Calu3 (cell line): ENCODE measurements at places on chromosomes 3 and 15.

DNA sequence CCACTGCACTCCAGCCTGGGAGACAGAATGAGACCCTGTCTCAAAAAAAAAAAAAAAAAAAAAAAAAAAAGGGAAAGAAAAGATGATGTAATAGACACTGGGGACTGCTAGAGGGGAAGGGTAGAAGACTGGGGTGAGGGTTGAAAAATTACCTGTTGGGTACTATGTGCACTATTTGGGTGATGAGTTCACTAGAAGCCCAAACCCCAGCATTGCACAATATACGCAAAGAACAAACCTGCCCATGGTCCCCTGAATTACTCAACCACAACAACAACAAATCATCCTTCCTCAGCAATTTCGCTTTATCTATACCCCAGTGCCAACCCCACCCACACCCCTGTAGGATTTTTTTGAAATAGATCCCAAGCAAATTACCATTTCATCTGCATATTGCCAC lies 13.5 kb downstream of the NIPA1 start:
- DNase-seq: no peak

- DNase-seq: no peak
Measured at GRCh38 chr3:58776231-58776630, 109.7 kb upstream of the FAM3D start.

GRCh38 chr15:101314336-101315125 lies 19.5 kb upstream of the SNRPA1 start:
- DNase-seq: no peak

- no peak for DNase-seq
Measured at GRCh38 chr3:12895391-12896062, 54.2 kb upstream of the RPL32 start.

GRCh38 chr3:12197475-12197874 lies 38.8 kb upstream of the TIMP4 start:
- no peak for DNase-seq

DNA sequence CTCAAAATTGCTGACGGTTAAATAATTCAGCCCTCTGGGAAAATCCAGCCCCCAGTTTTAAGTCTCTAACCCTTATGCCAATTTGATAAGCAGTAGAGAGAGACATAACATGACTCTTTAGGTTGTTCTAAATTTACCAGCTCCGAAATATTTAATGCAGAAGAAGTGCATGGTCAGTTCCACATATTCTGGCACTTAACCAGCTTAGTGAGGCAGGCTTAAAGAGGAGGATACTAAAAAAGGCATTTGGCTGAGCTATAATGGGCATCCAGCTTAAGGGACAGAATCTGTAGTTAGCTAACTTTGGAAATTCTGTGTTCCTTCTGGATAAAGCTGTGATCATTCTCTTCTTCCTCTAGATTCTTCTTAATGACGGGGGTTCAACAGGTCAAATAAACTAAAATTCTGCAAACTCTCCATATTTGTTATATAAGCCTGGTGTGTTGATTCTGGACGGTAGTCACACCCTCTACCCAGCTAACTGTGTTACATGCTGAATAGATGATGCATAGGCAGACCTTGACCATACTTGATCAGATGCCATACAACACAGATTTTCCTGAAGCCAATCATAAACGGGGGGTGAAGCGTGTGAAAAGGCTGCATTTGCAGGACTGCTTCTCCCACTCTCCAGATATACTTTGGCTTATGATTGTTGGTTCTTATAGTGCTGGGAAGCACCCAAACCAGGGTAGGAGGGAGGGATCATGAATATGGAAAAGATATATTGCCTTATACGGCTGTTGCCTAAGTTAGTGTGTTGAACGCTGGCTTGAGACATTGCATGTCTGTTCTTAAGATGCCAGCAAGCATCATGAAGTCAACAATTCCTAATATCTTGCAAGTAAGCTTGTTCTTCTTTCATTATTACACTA lies 118.4 kb downstream of the FGF12 start:
- DNase-seq: no peak

DNA sequence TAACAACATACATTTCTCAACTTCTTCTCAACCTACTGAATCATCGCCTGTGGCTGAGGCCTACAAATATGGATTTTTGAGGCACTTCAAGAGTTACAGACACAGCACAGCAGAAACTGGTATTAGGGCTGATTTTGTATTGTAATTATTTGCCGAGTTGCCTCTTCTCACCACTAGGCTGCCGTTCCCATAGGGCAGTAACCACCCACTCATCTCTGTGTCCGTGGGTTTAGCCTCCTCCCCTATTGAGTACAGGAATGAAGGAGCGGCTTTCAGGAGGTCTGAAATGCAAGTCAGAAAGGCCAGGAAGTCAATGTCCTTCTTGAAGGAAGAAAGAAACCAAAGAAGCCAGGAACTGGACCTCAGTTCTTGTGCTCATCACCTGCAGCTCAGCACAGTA lies 220.8 kb downstream of the MTHFS start:
- no peak for DNase-seq

DNA sequence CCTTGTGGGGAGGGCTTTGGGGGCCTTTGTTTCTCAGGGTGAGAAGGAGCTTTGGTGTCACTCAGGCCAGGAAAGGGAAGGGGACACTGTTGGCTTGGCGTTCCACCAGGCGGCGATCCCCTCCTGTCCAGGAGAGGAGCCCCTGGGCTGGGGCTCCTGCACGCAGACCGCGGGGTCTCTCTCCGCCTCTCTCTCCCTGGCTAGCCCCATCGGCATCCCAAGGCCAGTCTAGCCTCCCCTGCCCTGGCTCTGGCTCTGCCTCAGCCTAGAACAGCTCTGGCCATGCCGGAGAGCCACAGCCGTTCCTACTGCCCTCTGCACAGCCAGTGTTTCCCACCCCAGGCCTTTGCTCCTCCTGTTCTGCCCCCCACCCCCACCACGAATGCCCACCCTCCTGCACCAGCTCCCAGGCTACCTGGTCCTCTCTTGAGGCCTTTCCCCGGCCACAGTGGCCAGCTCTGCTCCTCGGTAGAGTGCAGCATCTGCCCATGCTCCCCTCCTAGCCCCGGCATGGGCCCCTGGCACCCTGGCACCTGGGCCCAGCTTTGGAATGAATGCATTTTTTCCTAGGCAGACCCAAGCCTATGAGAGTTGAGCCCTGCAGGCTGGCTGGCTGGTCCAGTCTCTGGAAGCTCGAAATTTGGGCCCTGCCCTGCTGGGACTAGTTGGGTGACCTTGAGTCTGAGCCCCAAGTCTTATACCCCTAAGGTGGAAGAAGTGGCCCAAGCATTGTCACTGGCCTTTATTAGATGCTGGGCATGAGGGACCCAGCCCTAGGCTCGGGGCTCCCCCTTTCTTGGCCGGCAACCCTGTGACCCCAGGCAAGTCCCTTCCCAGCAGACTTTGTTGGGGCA lies 2.4 kb downstream of the PLXNA1 start:
- no peak for DNase-seq
